ENCODE measurements at places on chromosomes 2 and 18.

DNA sequence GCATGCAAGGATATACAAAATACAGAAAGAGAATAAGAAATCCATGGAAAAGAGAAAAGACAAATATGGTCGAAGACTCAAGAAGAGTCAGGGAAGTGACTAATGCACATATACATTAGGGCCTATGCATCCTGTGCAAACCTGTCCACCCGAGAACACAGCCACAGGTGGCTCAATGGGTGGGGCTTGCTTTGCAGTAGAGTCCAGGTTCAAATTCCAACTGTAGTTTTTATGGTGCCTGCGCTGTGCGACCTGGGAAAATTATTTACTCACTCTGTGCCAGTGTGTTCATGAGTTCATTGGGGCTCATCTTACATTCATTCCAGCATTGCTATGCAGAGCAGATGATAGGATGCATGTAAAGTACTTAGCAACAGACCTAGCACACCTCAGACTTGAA is 244.7 kb downstream of the CTNNA2 start:
- DNase-seq: no peak

DNA sequence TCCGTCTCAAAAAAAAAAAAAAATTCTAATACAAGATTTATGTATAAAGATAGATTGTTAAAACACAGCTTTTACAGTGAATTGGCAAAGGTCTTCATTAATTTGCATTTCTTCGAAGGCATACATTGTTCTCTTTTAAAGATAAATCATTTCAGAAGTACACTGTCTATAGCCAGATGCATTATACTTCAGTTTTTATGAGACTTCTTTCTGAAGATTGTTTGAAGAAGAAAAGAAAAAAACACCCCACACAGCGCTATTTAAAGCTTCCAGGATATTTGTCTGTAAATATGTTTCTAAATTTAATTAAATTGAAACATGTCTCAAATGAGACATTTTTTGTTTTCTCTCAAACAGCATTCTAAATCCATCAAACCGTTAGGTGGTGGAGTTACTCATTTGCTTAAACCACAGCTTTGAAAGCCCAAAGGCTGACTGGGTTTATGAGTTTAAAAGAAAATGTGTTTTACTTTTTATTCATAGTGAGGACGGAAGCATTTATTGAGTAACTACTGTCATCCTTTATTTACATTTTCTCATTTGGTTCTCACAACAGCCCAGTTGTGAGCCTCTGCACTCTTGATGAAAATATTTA is 42.4 kb upstream of the C1GALT1C1L start:
- no peak for DNase-seq

- DNase-seq: no peak
Measured at GRCh38 chr2:8608411-8608954, 73.4 kb upstream of the ID2 start.

GRCh38 chr2:9030841-9031240 is 27.4 kb upstream of the MBOAT2 start:
- no peak for DNase-seq

- no peak for DNase-seq
Measured at GRCh38 chr2:237129625-237130263, 44.1 kb downstream of the COPS8 start.

GRCh38 chr2:72139874-72140620 is 7.6 kb downstream of the CYP26B1 start:
- no peak for DNase-seq

DNA sequence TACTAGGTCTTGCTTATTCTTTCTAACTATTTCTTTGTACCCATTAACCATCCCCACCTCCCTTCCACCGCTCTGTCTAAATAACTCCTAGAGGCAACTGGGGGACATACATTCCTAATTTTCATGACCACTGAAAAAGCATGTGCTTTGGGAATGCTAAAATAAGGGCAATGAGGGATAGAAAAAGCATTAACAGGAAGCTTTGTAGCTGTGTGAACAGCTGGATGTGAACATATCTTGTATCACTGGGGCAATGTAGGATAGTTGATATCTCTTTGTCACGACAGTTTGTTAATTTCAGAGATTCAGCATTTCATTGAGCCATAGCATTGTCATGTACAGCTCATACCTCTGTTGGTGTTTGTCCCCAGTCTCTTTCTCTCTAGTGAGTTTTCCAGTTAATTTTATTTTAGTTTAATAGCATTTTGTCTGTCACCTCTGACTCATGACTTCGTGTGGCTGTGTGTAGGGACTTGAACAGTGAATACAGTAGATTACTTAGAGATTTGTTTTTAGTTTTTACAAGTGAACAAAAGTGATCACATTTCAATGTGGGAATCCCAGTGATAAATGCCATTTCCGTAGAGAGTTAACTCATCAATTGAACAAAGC is 230.3 kb upstream of the NRP2 start:
- no peak for DNase-seq

DNA sequence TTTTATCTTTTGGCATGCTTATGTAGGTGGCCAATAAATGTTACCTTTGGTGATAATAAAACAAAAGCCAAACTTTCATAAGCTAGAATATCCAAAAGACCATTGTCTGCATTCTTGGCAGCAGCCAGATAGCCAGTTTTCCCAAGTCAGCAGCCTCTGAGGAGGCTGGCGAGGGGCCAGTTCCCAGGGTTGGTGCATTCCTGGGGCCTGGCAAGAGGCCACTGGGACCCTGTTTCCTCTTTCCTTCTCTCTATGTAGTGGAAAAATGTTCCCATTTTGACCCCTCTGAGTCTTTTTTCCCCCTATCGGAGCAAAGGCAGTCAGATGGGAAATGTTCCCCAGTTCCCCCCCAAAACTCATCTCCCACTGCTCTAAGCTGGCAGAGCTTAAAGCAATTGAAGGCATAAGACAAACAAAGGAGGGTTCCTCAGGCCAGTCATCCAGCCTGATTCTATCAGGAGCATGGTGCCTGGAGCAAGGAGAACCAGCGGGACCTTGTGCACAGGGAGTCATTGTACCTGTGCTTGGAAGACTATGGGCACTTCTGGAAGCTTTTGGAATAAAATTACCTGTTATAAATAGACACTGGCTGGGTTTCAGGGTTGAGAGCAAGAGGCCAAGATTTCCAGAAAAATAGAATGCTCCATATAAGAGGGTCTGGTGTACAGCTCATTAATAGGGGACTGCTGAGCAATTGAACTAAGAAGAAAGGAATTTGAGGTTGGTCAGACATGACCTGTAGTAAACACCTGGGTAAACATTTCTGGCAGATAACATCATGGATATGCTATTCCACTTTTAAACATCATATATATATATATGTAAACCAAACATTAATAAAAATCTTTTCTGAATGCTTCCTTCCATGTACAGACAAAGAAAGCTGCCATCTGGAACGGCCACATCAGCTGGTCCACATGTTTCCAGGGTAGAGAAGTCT is 63.4 kb downstream of the NCKAP5 start:
- DNase-seq: peak; percentile 15

GRCh38 chr2:1482253-1482675 is 69.0 kb downstream of the TPO start:
- DNase-seq: no peak

- no peak for DNase-seq
Measured at GRCh38 chr2:72572501-72572900, 253.3 kb downstream of the EXOC6B start.

DNA sequence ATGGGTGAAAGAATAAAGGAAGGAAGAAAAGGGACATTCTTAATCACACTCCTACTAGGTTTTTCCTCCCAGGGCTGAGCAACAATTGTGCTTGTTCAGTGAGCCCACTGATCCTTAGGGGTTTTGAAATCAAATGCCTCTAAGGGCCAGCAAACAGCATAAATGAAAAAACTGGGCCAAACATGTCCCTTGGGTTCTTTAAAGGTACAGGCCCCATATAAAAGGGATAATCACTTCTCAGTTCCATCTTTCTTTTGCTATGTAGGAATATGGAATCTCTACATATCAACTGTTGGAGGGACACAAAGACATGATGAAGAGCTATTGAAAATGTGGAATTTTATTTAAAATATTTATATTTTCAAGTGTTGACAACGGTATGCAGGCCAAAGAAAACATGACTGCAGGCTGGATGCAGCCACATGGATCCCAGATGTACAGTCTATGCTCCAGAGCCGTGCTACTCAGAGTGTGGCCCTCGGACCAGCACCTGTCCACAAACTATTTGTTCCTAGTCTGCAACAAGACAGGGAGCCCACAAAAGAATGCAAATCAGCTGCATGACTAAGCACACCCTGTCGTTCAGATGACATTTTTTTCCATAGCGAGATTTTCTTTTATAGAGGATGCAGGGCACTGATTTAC is 110.0 kb downstream of the CDH20 start:
- DNase-seq: peak; percentile 2

GRCh38 chr2:63681896-63682295 is 93.1 kb downstream of the MDH1 start:
- DNase-seq: no peak

GRCh38 chr2:134573085-134573370 is 145.8 kb downstream of the TMEM163 start:
- DNase-seq: no peak

DNA sequence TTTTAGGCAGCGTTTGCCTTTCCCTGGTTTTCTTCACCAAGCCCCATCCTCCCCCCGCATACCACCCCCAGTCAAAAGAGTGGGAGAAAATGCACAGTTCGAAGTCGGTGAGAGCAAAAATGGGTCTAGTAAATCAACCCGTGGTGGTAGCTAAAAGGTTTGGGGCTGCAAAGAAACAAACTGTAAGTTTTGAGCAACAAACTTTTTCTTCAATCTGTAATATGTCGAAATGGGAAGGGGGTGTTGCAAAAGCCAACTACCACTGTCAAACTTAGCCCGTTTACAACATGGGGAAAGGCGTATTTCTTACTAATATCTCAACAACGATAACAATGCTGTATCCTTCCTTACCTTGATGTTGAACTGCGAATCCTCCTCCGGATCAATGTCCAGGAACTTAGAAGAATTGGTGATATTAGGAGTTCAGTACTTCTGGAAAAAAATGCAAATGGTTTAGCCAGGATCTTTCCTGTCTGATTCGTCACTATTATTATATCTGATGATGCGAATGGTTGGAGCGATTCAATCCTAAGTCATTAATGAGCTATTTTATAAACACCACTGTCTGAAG is 2.4 kb upstream of the SATB2 start:
- no peak for DNase-seq

DNA sequence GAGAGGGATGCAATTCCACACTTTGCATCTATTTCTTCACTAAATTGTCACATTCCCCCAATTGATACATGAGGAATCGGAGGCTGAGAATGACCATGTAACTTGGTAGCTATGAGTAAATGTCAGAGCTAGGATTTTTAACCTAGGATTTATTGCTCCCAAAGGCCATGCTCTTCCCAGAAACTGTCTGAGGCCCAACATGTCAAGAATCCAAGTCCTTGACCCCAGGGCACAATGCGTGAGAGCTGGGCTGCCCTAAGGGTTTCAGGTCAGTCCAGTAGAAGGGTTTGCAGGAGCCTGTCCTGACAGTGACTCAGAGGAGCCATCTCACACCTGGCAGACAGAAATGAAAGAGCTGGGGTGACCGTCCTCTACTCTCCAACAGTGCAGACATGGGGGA is 30.3 kb downstream of the LRRC30 start:
- no peak for DNase-seq

GRCh38 chr18:46480226-46480625 is 176.8 kb downstream of the LOXHD1 start:
- DNase-seq: no peak

- no peak for DNase-seq
Measured at GRCh38 chr2:218384975-218385374, 2.9 kb downstream of the SLC11A1 start.

DNA sequence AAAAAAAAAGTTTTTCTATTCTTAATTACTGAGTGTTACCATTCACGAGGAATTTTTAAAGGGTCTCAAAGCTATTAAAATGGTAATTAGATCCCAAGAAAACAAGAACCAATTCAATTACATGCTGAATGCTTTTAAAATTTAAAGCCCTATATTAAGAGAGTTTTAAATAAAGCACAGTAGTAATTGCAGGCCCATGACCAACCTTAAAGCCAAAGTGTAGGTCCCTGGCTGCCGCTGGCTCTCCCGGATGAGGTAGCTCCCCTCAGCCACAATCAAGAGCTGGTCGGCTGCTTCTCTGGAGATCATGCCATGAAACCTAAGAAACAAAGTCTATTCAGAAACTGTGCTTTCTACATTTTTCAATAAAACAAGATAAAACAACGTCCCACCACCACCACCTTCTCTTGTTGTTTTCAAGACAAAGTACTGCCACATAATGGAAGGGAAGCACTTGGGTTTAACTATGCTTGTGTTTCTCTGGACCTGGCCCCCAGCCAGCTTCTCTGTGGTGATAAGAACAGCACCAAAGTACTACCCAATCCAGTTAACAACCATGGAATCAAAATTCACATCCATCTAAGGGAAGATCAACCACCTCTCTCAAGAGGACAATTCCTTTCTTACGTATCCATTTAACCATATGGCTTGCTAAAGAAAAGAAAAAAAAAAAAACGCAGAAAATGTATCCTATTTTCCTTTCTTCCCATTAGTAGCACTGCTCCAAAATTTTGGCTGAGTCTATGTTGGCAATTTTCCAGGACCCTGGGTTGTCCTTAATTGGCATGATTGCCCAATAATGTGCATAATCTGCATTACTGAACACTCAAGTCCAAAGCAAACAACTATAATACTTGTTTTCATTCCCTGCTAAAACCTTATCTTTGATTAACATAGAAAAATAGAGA is 90.1 kb downstream of the CHN1 start:
- DNase-seq: no peak

DNA sequence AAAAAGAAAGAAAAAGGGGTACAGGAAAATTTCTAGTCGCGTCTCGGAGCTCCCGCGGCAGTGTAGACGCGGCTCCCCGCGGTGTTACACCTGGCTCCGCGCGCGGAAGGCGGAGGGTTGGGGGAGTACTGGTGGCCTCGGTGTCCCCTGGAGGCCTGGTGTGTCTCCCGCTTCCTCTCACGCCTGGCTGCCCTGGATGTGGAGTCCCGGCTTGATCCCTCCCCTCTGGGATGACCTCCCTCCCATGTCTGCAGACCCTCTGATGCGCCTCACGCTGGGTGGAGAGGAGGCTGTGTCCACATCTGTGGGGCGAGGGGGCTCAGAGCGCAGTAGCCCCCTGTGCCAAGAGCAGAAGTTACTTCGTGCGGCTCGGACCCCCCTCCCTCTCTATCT is 1.2 kb downstream of the KIF5C start:
- DNase-seq: no peak

- DNase-seq: no peak
Measured at GRCh38 chr2:96538487-96539214, 2.1 kb downstream of the ARID5A start.

GRCh38 chr2:27663285-27664153 is at the start of the genes SLC4A1AP and SUPT7L:
SLC4A1AP (plus strand) TSS chr2:27663889; CDS start chr2:27663915, 26 bp downstream.
SUPT7L (minus strand) TSS chr2:27663614; CDS start chr2:27662192, 1,422 bp downstream.
- peak; percentile 84 for DNase-seq

DNA sequence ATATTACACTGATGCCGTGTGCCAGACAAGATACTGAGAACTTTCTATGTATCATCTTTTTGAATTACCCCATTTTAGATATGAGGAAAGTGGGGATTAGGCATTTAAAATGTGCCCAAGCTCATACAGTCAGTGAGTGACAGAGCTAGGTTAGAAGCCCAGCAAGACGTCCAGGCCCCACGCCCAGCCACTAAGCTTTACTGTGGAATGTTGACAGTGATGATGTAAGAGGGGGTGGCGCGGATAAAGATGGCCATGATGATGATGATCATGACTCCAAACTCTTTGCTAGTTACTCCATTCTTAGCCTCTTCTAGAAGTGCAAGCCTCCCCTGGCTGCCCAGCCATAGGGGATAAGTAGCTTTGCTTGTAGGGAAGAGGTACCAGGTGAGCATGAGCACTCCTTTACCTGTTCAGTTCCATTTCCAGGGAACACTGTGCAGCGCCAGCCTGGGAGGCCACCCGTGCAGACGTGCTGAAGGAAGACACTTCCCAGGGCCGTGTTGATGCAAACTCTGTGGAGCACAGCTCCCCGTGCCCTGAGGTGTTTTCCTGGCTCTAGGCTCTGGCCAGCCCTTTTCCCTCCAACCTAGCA is 65.5 kb downstream of the BCL2L11 start:
- no peak for DNase-seq

GRCh38 chr18:61414086-61414485 is 80.9 kb downstream of the CDH20 start:
- no peak for DNase-seq
